ENCODE measurements at places on chromosomes 13 and 19.

DNA sequence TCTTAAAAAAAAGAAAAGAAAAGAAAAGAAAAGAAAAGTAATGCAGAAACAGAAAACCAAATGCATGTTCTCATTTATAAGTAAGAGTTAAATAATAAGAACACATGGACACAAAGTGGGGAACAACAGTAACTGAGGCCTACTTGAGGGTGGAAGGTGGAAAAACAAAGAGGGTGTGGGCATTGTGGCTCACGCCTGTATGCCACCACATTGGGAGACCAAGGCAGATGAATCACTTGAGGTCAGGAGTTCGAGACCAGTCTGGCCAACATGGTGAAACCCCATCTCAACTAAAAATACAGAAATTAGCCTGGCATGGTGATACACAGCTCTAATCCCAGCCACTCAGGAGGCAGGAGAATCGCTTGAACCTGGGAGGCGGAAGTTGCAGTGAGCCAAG is 8.1 kb downstream of the ZNF708 start:
- DNase-seq = no peak

- DNase-seq = no peak
These were observed at the start of gene PTGIR for GRCh38 chr19:46624958-46625661. PTGIR (minus strand) TSS chr19:46625089; CDS start chr19:46624225, 864 bp downstream.

DNA sequence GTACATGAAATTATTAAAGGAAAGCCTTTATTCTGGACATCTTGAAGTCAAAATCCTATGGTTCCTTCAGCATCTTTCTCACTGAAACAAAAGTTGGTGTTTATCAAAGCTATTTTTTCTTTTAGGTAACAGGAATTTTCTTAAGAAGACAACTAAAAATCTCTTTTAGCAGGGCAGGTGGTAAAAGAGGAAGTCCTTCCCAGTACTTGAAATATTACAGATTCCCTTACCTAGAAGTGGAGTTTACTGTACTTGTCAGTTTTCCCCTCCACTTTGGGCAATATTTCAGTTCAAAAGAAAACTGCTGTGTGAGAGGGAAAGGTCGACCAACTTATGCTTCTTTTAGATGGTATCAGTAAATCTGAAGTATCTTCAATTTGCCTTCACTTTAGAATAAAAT is 64.3 kb upstream of the TDRD3 start:
- no peak for DNase-seq

GRCh38 chr19:29879655-29879974 is 62.4 kb upstream of the URI1 start:
- no peak for DNase-seq

- no peak for DNase-seq
These were observed 26.0 kb upstream of the IRS2 start for GRCh38 chr13:109812382-109812781.

- DNase-seq = peak; percentile 91
These were observed 6.8 kb downstream of the ELL start for GRCh38 chr19:18514800-18515682.

- DNase-seq = no peak
These were observed 45.6 kb upstream of the MRI1 start for GRCh38 chr19:13718733-13719132.

DNA sequence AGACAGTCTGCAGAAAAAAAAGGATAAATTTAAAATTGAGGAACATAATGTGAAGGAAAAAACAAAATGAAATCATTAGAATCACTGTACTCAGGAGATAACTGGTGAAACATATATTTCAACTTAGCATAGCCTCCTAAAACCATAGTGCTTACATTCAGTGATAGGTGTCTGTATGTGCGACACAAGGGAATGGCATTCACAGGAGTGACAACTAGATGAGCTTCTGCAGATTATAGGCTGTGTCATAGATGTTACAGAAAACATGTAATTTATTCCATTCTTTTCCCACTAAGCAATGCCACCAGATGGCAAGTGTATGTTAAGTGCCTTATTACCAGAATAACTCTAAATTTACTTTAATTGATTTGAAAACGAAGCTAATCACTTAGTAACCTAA is 960.0 kb upstream of the PCDH20 start:
- no peak for DNase-seq

DNA sequence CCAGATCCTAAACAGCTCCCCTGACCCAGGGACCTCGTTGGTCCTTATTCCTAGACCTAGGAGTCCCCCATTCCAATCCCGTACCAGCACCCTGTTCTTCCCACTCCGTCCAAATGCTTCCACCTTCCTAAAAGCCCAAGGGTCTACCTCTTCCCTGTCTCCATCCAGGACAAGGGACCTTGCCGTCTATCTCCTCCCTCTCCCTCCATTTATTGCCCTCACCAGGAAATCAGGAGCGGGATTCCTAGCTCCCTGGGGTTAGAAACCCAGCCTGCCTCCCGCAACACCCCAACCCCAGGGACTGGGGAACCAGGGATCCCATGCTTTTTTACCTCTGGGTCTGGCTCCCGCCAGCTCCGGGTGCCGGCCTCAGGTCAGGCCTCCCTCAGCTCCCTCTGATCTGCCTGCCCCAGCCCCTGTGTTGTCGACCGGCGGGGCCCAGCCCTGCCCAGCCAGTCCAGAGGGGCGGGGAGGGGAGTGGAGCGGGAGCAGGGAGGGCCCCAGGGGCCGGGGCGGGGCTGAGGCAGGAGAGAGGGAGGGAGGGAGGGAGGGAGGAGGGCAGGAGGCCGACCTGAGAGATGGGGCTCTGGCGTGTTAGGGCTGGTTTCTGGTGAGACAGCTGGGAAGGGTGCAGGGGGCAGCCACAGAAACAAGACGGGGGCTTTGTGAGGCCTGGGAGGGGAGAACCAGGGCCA is at the start of gene B3GNT8:
B3GNT8 (minus strand) TSS at position 423 of the 695 bp plus-strand sequence. CDS start 596 bp downstream, outside the sequence.
- DNase-seq = peak; percentile 88

DNA sequence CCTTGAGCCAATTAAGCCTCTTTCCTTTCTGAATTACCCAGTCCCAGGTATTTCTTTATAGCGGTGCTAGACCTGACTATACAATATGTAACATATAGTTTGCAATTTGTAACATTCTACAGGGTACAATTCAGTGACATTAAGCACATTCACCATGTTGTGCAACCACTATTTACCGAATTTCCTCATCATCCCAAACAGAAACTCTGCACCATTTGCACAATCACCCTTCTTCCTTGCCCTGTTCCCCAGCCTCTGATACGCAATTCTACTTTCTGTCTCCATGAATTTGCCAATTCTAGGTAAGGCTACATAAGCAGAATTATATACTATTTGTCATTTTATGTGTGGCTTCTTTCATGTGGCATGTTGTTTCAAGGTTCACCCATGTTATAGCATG is 13.7 kb upstream of the SIGLEC10 start:
- DNase-seq = no peak

- no peak for DNase-seq
These were observed 964.8 kb downstream of the PCDH9 start for GRCh38 chr13:66265371-66265770.

DNA sequence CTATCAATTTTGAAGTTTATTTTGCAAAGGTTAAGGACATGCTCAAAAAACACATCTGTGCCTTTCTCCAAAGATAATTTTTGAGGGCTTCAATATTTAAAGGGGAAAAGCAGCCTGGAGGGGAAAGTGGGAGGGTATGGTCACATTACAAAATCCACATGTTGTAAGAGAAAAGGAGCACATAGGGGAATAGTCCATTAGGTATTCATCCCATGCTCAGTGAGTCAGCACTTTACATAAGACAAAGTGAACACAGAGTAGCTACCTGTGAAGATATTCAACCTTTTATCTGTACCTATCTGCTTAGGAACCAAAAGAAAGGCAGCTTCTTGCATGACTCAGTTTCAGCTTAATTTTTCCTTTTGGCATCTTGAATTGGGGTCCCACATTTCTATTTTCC is 932.0 kb downstream of the SLITRK6 start:
- no peak for DNase-seq

DNA sequence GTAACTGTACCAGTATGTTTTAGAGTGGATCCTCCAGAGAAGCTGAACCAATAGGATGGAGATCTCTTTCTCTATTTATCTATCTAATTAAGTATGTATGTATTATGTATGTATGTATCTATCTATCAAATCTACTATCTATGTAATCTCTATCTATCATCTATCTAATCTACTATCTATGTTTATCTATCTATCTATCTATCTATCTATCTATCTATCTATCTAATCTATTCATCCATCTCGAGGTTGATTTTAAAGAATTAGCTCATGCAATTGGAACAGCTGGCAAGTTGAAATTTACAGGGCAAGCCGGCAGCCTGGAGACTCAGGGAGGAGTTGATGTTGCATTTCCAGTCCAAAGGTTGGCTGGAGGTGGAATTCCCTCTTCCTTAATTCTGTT is 112.2 kb downstream of the URI1 start:
- DNase-seq = no peak

DNA sequence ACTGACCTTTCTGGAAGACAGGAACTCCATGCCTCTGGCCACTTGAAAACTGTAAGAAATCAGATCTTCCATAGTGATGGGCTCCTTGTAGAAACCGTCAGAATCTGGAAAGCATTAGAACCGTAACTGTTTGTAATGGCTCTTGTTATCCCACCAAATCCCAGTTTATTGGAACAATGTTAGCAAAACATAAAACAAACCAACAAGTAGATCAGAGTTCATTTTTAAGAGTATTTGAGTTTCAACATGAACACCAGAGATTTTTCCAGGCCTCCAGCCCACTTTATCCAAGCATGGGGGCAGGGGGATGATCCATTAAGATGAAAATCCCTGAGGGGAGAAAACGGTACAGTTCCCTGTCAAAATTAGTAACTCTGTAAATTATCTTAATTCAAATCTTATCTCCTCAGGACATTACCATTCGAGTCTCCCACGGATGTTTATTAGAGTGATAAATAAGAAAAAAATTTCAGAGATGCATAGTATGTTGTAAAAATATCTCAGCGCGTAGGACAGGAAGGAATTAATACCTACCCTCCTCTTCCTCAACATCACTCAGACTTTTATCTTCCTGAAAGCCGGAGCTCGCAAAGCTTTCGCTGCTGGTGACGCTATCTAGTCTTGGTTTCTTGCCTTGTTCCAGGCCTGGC is 172.5 kb downstream of the FLT1 start:
- no peak for DNase-seq

DNA sequence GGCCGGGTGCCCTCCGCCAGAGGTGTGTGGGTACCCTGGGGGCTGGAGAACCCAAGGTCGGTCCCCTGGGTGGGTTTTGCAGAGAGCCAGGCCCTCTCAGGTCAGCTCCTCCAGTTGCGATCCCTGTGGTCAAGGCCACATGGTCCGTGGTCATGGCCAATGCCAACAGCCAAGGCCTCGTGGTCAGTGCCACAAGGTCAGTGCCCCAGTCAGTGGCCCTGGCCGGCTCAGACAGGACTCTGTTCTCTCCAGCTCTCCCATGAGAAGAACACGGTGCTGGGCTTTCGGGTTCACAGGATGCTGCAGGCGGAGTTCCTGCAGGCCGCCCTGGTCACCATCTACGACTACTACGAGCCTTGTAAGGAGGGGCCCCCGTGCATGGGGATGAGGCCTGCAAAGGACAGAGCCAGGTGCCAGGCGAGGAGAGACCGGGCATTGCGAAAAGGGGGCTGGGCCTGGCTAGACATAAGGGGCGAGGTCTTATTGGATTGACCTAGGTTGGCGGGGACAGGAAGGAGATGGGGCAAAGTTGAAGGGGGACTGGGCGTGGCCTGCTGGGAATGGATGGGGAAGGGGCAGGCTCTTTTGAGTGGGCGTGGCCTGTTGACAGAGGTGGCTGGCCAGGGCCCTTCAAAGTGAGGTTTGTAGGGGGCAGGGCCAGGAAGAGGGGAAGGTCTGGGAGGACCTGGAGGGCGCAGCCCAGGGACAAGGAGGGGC is 15.2 kb upstream of the SHFL start:
- no peak for DNase-seq

- DNase-seq = peak; percentile 55
These were observed 22.8 kb downstream of the HAUS8 start for GRCh38 chr19:17052439-17052838.

DNA sequence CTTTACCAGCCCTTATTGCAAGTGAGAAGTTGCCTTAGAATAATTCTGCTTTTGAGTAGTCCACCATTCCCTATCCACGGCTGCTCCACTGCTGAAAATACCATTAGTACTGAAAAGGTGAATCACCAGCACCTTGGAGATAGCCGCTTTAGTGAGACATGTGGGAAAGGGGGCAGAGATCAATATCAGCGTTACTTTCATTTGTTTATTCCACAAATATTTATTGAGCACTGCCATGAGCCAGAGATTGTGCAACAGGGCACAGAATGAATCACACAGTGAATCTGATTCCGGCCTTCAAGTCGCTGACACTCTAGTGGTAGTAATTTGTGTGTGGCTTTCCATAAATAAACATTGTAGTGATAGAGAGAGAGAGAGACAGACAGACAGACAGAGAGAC is 31.5 kb upstream of the MYO16 start:
- DNase-seq = no peak

- no peak for DNase-seq
These were observed 150.2 kb downstream of the NDFIP2 start for GRCh38 chr13:79631051-79631659.

DNA sequence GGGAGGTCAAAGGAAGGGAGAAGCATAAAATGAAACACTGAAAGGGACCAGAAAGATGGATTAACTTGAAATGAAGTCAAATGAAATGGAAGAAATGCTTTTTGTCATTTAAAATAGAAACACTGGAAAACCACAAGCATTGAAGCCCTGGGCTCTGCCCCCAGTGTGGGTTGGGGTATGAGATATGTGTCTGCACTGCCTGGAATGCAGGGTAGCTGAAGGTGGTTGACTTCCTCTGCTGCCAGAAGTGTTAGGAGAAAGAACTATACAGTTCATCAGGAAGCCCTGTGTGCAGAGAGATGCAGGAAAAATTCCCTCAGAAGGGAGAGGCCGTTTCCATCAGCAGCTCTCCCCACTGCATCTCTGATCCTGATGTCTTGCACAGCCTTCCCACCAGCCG is 69.2 kb downstream of the DHRS12 start:
- no peak for DNase-seq

DNA sequence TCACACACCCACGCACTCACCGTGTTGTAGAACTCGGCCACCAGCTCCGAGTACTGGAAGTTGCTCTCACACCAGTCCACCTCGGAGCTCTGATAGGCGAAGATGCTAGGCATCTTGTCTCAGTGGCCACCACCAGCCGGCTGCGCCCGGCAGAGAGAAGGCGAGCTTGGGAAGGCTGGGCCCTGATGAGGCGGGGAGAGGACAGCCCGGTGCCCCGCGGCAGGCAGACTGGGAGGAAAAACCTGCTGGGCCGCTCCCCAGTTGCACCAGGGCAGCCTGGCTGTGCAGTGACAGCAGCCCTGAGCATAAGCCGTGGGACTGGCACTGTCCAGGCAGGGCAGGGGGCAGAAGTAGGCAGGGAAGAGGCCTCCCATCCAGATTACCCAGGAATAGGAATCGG is at the start of gene ACER1:
ACER1 (minus strand) TSS at position 174 of the 400 bp plus-strand sequence; CDS start at position 113, 61 bp downstream.
- peak; percentile 5 for DNase-seq

DNA sequence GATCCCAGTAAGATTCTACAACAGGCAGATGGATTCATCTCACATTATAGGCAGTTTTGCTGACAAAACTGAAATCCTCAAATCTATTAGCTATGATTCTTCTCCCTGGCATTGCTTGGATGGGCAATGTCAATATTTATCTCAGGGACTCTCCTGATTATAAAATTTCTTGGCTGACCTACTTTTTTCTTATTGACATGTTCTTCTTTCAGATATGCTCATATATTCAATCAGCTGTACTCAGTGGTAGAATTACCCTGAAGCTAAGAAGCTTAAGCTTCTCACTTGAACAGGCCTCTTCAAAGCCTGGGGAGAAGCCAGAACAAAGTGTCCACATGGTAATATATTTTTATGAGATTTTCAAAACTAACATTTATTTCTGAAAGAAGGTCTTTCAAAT is 513.6 kb downstream of the PCDH9 start:
- DNase-seq = no peak

Measured in Caco-2 (cell line).